ENCODE measurements at places on chromosomes 11 and 22. TPM values are rescaled to one million over a fixed set of nuclear protein-coding genes. Genes with fewer than 3 reads are reported as not detected.

Gene TH
- not detected for total RNA-seq

Gene ARFIP2
- 116 TPM for total RNA-seq

Gene CPT1B
- 18.4 TPM for total RNA-seq

Gene CXCR5
- not detected for total RNA-seq

Gene ADAMTS8
- 0.15 TPM for total RNA-seq

Gene CCDC89
- 1.7 TPM for total RNA-seq

Gene ALG8
- total RNA-seq = 97.0 TPM

Gene ANO3
- not detected for total RNA-seq

GRCh38 chr11:120578596-120579154, 67.1 kb downstream of the GRIK4 start:
- no peak for DNase-seq

DNA sequence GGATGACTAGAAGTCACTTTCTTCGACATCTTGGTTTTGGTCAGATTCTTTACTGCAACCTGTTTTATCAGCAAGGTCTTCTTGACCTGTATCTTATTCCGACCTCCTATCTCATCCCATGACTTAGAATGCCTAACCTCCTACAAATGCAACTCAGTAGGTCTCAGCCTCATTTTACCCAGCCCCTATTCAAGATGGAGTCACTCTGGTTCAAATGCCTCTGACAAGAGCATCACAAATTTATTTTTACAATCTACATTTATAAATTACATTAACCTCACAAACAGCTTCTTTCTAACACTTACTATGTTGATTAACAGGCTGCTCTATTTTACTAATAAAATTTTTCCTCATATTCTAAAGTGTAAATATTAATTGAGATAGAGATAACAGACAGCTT, 867.0 kb upstream of the CNTN5 start:
- DNase-seq = no peak

DNA sequence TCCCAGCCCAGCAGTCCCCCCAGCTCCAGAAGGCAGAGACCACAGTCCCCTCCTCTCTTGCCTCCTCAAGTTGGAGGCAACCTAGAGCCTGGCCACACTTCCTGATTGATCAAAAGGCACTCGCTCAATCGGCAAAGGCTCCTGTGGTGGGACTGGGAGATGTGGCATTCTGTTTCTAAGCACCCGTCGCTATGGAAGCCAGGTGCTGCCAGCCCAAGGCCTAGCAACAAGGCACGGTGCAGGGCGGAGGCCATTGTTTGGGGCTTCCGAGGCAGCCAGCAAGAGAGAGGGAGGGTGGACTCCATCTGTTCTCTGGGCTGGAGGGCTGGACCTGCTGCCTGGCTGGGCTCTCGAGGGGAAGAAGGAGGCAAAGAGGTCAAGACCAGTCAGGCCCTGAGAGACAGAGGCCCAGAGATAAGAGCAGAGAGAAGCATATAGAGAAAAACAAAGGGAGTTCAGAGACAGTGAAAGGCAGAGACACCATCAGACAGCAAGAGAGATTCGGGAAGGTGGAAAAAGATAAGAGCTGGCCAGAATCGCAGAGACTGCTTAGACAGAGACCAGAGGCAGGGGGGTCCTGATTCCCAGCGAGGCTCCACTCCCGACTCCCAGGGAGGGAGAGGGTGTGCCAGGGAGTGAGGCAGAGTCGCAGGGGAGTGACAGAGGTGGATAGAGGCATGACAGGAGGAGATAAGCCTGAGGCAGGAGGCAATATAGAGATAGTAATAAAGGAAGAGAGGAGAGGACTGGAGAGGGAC, 21.2 kb downstream of the PDE2A start:
- DNase-seq = no peak

DNA sequence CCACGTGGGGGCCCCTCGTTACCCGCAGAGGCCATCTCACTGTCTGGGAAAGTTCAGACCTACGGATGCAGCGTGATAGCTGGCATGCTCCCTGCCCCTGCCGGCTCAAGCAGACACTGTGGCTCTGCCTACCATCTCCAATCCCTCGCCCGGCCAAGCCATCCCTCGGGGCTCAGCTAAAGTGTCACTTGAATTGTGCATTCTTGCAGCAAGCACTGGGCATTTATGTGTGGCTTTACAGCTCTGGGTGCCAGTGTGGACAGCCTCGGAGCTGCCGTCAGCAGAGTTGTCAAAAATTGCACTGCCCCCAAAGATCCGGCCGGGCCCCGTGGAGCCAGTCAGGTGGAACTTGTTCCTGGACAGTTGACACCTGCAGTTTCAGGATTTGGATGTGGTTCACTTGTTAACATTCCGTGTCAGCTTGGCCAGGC, 75.0 kb upstream of the FGF3 start:
- no peak for DNase-seq

DNA sequence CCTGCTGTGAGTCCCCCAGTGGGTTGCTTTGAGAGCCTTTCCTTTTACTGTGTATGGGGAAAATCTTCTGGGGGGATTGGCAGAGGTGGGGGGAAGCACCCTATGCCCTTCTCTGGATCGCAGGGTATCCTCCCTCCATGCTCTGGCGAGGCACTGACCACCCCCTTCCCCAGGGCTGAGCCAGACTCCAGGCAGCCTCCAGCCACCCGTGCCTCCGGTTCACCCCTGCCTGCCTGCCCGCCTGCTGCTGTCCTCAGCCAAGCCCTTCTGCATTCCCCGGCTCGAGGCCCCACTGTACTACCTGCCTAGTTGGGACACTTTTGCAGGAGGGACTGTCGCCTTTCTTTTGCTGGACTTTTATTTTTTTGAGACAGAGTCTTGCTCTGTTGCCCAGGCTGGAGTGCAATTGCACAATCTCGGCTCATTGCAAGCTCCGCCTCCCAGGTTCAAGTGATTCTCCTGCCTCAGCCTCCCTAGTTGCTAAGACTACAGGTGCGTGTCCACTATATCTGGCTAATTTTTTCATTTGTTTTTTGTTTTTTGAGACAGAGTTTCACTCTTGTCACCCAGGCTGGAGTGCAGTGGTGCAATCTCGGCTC, 23.8 kb upstream of the TP53I11 start:
- DNase-seq = no peak

DNA sequence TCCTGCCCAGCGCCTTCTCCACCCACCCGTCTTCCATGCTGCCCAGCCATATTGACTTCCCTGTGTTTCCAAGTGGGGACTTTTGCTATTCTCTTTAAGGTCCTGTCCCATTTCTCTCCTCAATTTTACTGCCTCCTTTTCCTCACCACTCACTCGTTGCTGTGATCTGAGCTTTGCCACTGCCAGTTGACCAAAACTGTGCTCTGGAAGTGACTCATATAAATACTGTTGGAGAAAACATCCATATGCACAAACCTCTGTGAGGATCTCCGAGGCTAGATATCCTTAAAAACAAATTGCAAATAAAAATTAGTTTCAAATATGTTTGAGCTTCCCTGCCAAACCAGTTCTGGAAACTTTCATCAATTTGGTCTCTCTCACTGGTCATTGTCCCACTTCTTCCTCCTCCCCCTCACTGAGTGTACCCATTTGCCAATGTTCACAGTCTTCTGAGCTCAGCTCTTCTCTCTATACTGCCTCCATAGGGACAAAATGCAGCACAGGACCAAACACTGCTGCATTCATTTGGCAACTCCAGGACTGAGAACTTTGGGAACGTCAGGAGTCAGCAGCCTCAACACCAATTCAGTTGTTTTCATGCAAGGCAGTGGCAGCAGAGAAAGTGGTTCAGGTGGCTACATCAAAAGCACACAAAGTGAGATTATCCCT, 34.0 kb upstream of the MMP13 start:
- no peak for DNase-seq

GRCh38 chr22:27883656-27884350, 35.3 kb downstream of the PITPNB start:
- no peak for DNase-seq

DNA sequence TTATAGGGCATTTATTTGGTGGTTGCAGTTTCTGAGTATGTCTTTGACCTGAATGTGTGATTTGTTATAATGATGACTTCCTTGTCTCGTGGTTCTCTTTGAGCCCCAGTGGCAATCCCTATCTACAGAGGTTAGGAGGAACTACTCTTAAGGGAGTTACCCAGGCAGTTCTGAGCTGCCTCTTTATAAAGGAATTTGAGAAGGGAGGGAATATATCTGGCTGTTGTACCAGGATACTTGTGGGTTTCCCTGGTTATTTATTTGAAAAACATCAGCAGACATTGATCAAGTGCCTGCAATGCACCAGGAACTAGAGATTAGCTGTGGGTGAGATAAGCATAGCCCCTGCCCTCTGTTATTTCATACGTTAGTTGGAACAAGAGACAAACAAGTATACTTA, 243.5 kb upstream of the ARHGAP20 start:
- DNase-seq = no peak

GRCh38 chr11:45171550-45171949, 25.1 kb downstream of the PRDM11 start:
- DNase-seq = no peak

DNA sequence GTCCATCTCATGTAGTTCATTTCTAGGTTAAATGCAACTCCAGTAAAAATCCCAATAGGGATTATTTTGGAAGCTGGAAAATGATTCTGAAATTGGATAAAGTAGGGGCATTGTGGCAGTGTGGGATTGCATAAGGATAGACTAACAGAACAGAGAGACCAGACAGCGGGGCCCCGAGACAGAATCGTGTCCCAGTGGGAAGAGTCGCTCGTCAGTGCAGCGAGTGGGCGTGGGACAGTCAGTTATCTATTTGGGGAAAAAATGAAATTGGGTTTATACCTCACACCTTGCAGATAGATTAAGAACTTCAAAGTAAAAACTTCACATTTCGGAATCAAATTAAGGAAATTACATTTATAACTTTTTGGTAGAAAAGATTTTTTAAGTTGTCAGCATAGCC, 10.6 kb downstream of the SART1 start:
- DNase-seq = no peak

- DNase-seq = no peak
Observed at GRCh38 chr11:121417055-121417551, 35.0 kb upstream of the SORL1 start.

DNA sequence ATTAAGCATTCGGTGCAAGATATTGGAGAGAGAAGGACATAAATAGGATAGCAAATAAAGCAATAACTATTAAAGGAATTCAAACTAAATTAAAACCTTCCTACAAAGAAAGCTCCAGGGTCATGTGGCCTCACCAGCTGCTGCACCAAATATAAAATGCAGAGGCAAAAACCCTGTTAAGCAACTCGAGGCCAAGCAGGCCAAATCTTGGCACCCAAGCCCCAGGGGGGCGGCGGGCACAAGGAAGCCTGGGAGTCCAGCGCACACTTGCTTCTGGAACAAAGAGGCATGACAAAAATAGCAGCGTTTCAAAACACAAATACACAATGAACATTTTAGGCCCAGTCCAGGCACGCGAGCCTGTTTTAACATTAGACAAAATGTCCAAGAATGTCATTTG, 20.8 kb downstream of the KRTAP5-6 start:
- no peak for DNase-seq

- DNase-seq = no peak
Observed at GRCh38 chr22:36364255-36365019, 23.3 kb downstream of the MYH9 start.

- no peak for DNase-seq
Observed at GRCh38 chr11:121801781-121802180, 314.2 kb downstream of the BLID start.

DNA sequence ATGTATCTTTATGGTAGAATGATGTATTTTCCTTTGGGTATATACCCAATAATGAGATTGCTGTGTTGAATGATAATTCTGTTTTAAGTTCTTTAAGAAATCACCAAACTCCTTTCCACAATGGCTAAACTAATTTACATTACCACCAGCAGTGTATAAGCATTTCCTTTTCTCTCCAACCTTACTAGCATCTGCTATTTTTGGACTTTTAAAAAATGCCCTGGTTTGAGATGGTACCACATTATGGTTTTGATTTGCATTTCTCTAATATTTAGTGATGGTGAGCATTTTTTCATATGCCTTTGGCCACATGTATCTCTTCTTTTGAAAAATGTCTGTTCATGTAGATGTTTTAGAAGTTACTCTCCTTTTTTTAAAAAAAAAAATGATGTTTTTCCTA, 142.0 kb downstream of the METTL15 start:
- DNase-seq = no peak

GRCh38 chr11:29518389-29519174, 498.2 kb downstream of the KCNA4 start:
- DNase-seq = no peak

Data from Panc1 (cell line).